A549 (cell line): ENCODE measurements at places on chromosomes 7 and 10.
A peak's percentile ranks its signal among the peaks of the same experiment; 100 is the strongest.

DNA sequence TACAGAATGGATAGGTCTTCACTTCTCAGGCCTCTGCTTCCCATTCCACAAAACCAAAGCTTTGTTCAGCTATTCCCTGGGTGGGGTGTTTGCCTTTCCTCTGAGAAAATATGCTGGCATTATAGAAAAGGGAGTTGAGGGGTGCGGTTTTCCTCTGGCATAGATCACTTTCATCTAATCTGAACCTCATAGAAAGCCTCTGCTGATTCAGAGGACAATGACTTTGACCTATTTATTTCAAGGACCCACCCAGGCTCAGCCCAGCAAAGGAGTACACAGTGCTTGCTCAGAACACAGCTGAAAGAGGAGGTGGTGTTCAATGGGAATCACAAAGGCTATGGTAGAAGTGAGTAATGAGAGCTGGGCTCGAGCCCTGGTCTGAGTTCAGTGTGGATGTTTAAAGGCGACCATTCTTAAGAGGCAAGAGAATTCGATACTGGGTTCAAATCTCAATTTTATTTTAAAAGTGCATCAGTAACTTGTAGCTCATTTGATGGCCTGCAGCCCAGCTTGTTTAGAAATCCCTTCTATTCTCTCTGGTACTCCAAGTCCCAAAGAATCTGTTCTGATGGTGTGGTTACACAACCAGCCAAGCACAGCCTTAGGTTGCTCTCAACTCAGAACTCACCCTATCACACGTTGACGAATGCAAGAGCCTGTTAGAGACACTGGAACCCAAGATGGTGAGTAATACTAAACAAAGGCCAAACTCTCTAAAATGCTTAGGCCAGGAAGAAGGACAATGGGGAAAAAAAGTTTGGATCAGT lies 1012.8 kb downstream of the LRMDA start:
- DNase-seq = no peak

- no peak for DNase-seq
These were observed 64.8 kb upstream of the CAPZA2 start for GRCh38 chr7:116797612-116798011.

DNA sequence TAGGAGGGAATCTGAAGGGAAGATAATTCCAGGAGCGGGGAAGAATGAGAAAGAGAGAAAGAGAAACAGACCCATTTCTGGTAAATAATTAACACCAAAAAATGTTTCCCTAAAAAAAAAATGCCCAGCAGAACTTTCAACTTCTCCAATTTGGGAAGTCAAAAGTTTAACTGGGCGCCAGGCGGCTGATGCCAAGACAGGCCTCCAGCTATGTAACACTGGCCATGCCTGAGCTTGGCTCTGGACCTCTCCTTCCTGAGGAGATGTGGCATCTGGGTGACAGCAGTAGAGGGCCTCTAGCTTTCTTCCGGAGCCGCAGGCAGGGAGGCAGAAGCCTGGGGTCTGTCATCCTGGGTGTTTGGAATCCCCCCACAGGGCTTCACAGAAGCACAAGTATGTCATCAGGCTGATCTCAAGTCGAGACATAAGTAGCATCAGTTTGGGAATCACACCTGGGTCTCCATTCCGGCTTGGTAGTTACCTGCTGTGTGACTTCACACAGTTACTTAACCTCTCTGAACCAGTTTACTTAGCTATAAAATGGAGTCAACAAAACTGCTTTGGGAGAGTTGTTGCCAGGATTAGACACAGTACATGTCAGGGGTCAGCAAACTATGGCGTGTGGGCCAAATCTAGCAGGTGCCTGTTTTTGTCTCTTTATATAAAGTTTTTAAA lies 50.5 kb upstream of the TCF7L2 start:
- no peak for DNase-seq

- DNase-seq = peak; percentile 66
These were observed 10.9 kb downstream of the SEC31B start for GRCh38 chr10:100508691-100509150.
